ENCODE measurements at places on chromosomes 5 and 9.

DNA sequence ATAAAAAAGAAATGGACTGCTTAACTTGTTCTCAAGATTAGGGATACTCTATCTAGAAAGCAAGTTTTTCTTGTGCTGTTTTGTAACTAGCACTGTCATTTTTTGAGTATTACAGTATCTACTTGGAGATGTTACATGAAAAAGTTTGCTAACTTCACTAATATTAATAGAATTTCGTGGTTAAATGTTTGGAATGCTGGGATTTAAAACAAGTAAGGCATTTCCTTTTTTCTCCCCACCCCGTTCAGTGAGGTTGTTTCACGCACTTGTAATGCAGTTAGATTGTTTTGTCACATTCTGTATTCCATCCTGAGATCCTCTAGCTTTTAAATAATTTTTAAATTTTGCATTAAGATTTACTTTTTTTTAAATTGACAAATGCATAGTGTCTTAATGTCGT is 20.0 kb upstream of the TEK start:
- DNase-seq = no peak

DNA sequence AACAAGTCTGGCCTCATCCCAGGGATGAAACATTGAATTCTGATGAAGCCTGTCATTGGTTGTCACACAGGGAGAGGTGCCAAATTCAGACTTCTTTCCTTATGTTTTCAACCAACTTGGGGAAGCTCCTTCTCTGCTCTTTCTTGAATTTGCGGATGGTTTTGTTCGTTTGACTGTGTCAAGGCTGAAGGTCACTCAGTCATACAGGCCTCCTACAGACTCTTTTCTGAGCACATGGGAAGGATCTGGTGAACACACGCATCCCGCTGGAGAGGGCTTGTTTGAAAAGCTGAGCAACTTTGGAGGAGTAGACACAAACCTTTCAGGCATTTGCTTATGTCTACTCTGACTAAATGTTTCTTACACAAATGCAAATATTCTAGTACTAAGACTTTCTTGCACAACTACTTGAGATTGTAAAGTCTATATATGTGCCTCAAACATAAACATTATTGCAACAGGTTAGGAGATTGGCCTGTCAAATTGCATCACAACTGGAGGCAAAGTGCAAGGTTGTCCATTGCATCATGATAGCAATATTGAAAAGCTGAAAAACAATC is 151.5 kb upstream of the NR3C1 start:
- no peak for DNase-seq

DNA sequence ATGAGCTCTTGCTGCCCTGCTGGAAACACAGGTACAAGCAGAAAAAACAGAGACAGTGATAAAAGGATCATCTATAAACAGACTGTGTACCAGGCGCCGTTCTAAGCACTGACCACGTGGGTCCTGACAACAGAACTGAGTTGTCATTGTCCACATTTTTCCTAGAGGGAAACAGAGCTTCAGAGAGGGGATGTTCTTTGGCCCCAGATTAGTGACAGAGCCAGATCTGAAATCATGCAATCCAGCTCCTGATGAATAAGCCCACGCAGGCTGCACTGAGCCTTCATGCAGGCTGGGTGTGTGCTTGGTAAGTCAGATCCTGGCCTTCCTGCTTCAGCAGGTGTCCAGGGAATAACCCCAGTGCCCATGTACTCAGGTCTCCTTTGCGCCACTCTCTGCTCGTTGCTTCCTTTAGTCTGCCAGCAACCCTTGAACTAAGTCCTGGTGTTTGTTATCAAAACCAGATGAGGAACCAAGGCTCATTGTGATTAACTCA is 22.8 kb upstream of the TCF7 start:
- DNase-seq = no peak

DNA sequence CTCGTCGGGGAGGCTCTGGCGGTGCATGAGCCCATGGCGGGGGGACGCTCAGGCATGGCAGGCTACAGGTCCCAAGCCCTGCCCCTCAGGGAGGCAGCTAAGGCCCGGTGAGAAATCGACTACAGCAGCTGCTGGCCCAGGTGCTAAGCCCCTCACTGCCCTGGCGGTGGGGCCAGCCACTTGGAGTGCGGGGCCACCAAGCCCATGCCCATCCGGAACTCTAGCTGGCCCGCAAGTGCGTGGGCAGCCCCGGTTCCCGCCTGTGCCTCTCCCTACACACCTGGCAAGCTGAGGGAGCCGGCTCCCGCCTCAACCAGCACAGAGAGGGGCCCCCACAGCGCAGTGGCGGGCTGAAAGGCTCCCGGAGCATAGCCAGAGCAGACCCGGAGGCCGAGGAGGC is 1896.9 kb upstream of the CDH6 start:
- DNase-seq = no peak

DNA sequence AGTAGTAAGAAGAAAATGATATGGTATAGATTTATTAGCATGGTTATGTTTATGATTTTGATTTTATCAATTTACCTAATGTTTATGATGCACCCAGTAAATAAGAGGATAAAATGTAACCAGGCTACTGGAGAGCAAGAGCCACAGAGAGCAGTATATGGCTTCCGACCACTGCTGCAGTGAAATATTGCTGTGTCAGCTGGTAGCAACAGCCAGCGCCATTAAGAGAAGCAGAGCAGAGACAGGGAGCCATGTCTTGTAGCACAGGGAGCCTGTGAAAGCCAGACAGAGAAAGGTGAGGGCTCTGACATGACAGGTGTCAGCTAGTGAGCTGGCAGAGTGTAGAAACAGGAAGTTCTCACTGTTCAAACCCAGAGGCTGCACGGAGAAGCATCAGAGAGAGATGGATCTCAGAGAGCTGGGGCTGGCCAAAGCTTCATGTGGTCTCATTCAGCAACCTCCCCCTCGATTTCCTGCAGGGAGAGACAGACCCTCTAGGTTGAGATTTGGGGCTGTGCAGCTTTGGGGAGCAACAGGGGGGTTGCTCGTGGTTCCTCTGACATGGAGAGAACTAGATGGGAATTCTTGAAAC is 202.1 kb downstream of the MED10 start:
- no peak for DNase-seq

DNA sequence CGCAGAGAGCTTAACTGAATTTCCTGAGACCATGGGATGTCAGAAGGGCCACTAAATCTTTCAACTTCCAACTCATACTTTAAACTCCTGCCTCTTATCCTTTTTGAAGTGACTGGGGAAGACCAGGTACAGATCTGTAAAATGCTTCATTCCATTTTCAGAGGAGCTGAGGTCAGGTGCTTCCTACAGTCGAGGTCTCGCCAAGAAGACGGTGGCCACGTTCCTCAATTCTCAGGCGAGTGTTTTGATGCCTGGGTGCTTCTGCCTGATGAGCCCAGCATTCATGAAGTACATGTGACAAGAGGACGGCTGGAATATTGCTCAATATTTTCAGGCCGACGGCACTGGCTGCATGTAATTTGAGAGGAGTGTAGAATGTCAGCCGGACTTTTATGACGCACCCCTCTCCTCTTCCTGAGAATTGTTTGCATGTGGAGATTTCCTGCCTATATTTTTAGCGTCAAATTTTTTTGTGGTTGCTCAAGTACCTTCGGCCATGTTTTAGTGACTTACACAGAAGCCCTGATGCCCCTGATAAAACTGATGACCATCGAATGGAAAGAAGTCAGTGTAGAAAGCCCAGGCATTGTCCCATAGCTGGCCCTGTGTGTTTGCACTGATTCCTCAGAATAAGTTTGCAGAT is 38.8 kb upstream of the GLRX start:
- no peak for DNase-seq

Measured in activated naive CD4-positive, alpha-beta T cell treated with Interleukin-2 at 50 U/mL for 16 hours (primary cell).